Muscle of arm (tissue), 14 donors: ENCODE measurements at places on chromosomes 4 and X. TPM values are rescaled to one million over a fixed set of nuclear protein-coding genes. Genes with fewer than 3 reads are reported as not detected.
A peak's percentile ranks its signal among the peaks of the same experiment; 100 is the strongest.

DNA sequence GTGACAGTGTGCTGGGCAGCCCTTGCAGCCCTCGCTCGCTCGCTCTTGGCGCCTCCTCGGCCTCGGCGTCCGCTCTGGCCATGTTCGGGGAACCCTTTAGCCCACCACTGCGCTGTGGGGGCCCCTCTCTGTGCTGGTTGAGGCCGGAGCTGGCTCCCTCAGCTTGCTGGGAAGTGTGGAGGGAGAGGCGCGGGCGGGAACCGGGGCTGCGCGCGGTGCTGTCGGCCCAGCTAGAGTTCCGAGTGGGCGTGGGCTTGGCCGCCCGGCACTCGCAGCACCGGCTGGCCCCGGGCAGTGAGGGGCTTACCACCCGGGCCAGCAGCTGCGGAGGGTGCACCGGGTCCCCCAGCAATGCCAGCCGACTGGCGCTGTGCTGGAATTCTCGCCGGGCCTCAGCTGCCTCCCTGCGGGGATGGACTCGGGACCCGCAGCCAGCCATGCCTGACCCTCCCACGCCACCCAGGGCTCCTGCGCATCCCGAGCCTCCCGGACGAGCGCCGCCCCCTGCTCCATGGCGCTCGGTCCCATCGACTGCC is 770.1 kb upstream of the GALNTL6 start:
- no peak for DNase-seq

DNA sequence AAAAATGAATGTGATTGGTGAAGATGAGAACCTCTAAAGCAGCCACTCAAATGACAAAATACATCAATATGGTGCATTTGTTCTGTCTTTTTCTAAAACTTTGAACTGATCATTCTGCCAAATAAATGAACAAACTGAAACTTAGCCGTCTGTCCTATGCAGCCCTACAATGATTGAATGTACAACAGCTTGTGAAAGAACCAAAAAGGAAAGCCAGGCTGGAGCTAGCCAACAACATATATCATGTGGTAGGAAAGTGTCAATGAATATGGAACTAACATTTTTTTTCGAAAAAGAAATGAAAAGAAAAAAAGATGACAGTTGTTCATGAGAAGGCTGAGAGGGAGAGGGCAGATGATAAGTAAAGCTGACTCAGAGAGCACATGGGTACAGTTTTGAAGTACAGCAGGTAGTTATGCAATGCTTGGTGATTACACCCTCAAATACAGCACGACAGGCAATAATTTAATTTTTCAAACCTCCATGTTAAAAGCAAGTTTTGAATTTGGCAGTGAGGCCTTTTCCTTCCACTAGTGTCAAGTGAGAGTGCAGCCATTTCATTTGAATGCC is 21.2 kb upstream of the SLC7A11 start:
- DNase-seq: no peak

DNA sequence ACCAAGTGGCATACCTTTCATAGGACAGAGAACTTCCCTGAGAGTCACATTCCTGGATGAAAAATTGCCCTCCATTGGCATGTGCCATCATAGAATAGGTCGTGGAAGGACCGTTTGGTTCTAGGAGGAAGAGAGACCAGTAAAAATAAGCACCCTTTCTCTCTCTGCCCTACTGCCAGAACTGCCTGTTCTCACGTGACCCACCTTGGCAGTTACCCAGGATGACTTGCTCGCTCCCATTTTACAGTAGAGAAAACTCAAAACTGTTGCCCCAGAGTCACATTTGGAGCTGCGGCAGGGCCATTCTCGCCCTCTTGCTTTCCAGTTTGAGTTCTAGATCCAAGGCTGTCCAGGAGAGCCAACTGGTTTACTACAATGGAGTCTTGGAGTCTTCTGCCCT is 1.1 kb upstream of the NLGN3 start:
- DNase-seq: no peak

DNA sequence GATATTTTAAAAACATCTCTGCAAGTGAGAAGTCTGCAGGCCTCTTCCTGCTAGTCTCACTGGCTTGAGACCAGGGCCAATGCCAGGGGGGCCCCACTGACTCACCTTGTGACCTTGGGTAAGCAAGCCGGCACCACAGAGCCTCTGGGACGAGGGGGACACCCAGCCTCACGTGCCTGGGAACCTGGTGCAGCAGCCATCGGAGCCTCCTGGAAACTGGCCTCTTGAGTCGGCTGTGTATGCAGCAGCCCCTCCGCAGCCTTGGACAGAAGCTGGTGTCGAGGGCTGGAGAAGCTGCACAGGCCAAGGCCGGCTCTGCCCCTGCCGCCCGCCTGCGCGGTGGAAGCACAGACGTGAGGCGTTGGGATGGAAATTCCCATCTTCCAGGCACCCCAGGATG is 8.7 kb downstream of the TADA2B start:
- DNase-seq: no peak

DNA sequence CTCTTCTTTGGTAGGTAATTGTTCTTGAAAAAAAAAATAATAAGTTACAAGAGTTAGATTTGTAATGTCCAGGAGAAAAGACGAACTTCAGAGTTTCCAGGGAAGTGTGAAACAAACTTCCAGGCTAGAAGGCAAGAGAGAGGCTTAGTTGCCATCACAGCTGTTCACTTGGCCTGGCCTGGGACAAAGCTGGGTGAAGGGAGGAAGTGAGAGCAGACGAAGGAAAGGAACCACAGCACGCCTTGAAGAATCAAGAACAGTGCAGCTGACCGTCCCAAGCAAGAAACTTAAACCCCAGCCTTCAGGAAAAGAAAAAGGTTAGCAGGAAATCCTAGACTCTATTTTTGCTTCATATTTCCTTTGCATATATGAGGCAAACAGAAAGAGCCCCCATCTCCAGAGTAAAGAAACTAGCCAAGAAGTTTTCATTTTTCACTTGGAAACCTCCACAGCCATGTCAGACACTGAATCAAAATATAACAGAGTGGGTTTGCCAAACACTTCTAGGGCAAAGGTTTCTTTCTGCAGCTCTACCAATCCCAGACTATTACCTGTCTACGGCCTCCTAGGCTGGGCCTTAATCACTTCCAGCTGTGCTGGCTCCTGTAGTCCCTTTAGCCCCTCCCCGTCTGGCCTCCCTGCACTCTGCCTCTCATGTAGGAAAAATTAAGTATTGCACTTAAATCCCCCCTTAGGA is 209.6 kb downstream of the SPATA18 start:
- DNase-seq: peak; percentile 85

- DNase-seq: peak; percentile 45
Observed at GRCh38 chrX:40267334-40268187, 169.8 kb upstream of the BCOR start.

GRCh38 chr4:68283714-68284113 is 38.2 kb upstream of the TMPRSS11B start:
- no peak for DNase-seq

GRCh38 chr4:53986062-53986461 is 78.3 kb downstream of the CHIC2 start:
- no peak for DNase-seq

- no peak for DNase-seq
Observed at GRCh38 chrX:19375546-19375945, 31.8 kb downstream of the PDHA1 start.

DNA sequence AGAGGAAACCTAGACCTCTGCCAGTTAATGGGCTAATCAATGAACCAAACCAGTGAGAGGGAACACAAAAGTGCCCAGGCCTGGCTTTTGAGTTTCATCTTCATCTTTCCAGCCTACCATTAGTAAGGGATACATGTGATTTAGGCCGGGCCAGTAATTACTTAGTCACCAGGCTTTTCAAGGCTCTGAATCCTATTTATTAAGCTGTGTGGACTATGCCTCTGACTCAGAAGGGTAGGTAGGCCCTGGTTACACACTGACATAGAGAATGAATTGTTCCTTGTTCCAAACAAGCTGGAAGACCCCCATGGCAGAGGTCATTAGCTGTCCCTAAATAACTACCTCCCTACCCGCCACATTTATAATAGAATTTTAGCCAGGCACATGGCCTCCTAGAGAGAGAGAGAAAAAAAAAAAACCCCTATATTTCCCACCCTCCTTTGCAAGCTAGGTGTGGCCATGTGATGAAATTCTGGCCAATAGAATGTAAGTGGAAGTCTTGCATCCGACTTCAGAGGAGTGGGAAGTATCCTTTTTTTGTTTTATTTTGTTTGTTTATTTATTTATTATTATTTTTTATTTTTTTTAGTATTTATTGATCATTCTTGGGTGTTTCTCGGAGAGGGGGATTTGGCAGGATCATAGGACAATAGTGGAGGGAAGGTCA is 112.3 kb upstream of the BCOR start:
- no peak for DNase-seq

DNA sequence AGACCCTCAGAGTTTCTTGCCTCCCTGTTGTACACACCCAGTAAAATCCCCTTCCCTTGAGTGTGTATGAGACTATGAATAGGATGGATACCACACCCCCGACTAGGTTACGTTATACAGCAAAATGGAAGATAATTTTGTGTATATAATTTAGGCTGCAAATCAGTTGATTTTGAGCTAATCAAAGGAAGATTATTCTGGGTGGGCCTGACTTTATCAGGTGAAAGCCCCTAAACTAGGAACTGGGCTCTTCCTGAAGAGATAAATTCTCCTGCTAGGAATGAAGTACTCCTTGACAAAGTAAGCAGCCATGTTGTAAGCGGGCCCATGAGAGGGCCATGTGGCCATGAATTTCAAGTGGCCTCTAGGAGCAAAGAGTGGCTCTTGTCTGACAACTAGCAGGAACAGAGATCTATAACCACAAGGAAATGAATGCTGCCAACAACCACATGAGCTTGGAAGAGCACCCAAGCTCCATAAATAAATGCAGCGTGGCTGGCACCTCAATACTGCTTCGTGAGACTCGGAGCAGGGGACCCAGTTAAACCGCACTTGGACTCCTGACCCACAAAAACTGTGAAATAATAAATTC is 646.4 kb downstream of the IL1RAPL1 start:
- no peak for DNase-seq

GRCh38 chr4:12658146-12658545 is 826.0 kb downstream of the RAB28 start:
- no peak for DNase-seq

GRCh38 chr4:123876143-123876542 is 479.5 kb downstream of the SPRY1 start:
- no peak for DNase-seq

- DNase-seq: no peak
Observed at GRCh38 chr4:2907706-2908293, 55.4 kb downstream of the NOP14 start.

- DNase-seq: peak; percentile 48
Observed at GRCh38 chrX:119729408-119730201, 28.8 kb upstream of the SOWAHD start.

- no peak for DNase-seq
Observed at GRCh38 chr4:134911941-134912340, 710.4 kb upstream of the PABPC4L start.

DNA sequence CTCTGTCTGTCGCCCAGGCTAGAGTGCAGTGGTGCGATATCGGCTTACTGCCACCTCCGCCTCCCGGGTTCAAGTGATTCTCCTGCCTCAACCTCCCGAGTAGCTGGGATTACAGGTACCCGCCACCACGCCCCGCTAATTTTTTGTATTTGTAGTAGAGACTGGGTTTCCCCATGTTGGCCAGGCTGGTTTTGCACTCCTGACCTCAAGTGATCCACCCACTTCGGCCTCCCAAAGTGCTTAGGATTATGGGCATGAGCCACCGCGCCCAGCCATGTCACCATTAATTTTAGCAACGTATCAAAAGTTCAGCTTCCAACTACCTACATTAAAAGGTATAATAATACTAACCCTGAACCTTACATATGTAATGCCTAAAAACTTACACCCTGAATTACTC is 940 bp upstream of the UTP3 start:
- DNase-seq: no peak

GRCh38 chr4:110088670-110089069 is 109.7 kb downstream of the ELOVL6 start:
- no peak for DNase-seq

DNA sequence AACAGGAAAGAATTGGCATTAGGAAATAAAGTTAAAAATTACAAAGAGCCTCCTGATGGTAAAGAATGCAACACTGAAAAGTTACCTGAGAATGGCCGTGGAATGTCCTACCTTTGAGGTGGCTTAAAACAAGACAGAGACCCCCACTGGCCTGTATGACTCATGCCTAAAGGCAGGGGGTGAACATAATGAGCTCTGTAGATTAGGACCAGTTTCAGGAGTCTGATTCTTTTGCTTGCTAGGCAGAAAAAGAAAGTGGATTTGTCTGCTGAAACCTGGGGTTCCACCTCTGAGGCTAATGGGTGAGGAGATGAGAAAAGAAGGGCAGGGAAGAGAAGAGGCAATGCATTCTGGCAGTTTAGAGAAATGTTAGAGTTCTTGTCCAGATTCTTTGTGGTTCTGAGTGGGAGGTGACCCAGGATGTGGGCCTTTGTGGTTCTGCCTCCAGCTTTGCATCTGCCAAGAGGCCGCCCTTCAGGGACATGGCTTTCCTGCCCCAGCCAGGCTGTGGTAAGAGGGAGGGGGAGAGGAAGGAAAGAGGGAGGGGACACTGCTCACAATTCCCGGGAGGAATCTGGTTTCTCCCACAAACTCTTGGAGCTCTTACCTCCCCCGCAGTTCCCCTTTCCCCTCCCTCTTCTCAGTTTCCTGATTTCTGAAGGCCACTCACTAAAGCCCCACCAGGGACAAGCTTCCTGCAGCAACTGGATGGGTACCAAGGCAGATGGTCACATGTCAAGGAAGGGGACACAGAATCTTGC is 109.6 kb downstream of the EFNB1 start:
- DNase-seq: no peak

DNA sequence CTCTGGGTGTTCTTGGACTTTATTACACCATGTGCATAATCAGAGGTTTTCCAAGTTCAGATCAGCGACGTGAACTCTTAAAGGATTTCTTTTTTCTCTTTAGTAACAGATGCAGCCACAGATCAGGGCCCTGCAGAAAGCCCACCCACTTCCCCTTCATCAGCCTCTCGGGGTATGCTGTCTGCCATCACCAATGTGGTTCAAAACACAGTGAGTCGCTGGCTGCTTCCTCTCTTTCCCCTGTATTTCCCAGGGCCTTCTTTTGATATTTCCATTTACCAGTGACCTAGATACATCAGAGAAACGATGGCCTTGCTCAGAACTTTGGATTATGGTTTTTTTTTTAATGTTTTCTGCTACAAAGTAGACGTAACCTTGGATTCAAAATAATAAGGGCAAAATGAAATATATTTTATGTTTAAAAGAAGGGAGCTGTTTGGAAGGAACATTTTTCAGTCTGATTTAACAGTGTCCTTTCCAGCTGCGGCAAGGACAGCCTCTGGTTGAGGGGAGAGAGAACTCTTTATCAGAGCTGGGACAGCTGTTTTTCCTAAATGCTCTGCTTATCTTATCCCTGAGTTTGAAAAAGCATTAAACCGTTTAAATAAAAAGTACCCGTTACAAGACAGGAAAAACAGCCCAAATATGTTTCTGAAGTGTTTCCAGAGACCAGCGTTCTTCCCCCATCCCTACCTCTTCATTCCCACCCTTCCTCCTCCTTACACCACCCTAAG is 38.2 kb downstream of the FAM114A1 start:
- DNase-seq: no peak

The YY2 gene
- polyA plus RNA-seq: 2.1 TPM

The POLN gene
- 1.8 TPM for polyA plus RNA-seq

The MAGEA8 gene
- 0.11 TPM for polyA plus RNA-seq

The RNF175 gene
- 0.28 TPM for polyA plus RNA-seq

The SNCA gene
- 28.3 TPM for polyA plus RNA-seq

The SAGE1 gene
- not detected for polyA plus RNA-seq

The ARHGEF6 gene
- polyA plus RNA-seq: 54.9 TPM

The RAB41 gene
- polyA plus RNA-seq: 0.84 TPM

The PCDH10 gene
- 0.43 TPM for polyA plus RNA-seq
